ENCODE measurements at places on chromosomes 2 and 18. TPM values are rescaled to one million over a fixed set of nuclear protein-coding genes. Genes with fewer than 3 reads are reported as not detected.
A peak's percentile ranks its signal among the peaks of the same experiment; 100 is the strongest.

DNA sequence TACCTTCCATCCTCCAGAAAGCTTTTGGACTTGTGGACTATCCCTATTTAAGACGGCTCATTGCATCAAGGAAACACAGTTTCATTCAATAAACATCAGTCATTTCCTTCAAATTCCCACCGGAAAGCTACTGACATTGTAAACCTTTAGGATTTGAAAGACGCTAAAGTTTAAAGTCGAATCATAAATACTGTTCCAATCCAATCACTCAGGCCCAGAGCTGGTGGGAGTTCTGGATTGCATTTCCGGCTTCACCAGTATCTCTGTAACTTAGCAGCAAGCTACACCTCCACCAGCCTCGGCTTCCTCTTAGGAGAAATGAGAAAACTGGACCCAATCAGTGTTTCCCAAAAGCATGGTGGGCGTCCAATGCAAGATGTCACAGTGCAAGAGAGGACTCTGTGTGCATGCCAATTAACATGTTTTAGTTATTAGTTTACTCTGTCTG is 1.6 kb downstream of the WDFY1 start:
- no peak for DNase-seq
- H3K27me3 ChIP-seq, result no peaks in the 10 kb centered on the region
- peaks cover 49% of the 10 kb centered on the region for H3K4me1 ChIP-seq

DNA sequence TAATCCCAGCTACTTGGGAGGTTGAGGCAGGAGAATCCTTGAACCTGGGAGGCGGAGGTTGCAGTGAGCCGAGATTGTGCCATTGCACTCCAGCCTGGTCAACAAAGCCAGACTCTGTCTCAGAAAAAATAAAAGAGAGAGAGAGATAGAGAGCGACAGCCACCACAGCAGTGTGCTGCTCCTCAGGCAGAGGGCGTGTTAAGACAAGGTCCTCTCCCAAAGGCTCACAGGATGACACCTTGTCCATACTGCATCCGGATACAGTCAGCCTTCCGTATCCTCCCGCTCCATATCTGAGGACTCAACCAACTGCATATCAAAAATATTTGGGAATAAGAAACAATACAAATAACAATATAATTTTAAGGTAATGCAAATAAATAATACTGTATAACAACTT is 20.1 kb downstream of the ARL4C start:
- H3K4me1 ChIP-seq, result peaks cover 29% of the 10 kb centered on the region
- no peak overlapping the region for H3K4me3 ChIP-seq
- H3K27ac ChIP-seq, result no peak overlapping the region
- no peak for DNase-seq
- peaks cover 1% of the 10 kb centered on the region for H3K36me3 ChIP-seq

- DNase-seq, result no peak
- peaks cover 3% of the 10 kb centered on the region for H3K36me3 ChIP-seq
- peaks cover 16% of the 10 kb centered on the region for H3K4me1 ChIP-seq
- H3K27ac ChIP-seq, result no peak overlapping the region
- H3K4me3 ChIP-seq, result no peak overlapping the region
These were observed 124.8 kb upstream of the BCL2L11 start for GRCh38 chr2:110995911-110996310.

DNA sequence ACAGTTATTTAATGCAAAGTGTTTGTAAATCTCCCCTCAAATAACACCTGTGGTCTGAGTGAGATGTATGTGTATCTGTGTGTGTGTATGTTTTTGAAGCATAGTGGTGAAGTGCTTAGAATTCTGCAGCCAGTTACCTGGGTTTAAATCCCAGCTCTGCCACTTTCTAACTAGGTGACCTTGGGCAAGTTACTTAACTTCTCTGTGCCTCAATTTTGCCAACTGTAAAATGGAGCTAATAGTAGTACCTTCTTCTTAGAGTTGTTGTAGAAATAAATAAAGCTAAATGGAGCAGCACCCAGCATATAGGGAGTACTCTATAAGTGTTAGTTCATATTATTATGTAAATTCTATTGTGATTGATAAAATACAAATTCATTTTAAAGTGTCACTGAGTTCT is 48.9 kb downstream of the TGFA start:
- no peak overlapping the region for H3K27ac ChIP-seq
- H3K27me3 ChIP-seq, result no peaks in the 10 kb centered on the region
- H3K4me3 ChIP-seq, result no peak overlapping the region
- no peaks in the 10 kb centered on the region for H3K4me1 ChIP-seq
- no peak for DNase-seq

GRCh38 chr2:25664183-25664964 is 9.0 kb downstream of the DTNB start:
- no peak overlapping the region for H3K4me3 ChIP-seq
- peaks cover 26% of the 10 kb centered on the region for H3K4me1 ChIP-seq
- no peaks in the 10 kb centered on the region for H3K27me3 ChIP-seq

- H3K36me3 ChIP-seq, result peaks cover 55% of the 10 kb centered on the region
- DNase-seq, result no peak
- H3K4me3 ChIP-seq, result peak overlapping the region; percentile 92
These were observed 29.7 kb downstream of the DNMT3A start for GRCh38 chr2:25311865-25312575.

- no peaks in the 10 kb centered on the region for H3K27me3 ChIP-seq
- no peak overlapping the region for H3K4me3 ChIP-seq
- H3K4me1 ChIP-seq, result peaks cover 7% of the 10 kb centered on the region
- H3K36me3 ChIP-seq, result no peaks in the 10 kb centered on the region
- H3K27ac ChIP-seq, result no peak overlapping the region
These were observed 408.9 kb downstream of the LRATD1 start for GRCh38 chr2:15041429-15041837.

DNA sequence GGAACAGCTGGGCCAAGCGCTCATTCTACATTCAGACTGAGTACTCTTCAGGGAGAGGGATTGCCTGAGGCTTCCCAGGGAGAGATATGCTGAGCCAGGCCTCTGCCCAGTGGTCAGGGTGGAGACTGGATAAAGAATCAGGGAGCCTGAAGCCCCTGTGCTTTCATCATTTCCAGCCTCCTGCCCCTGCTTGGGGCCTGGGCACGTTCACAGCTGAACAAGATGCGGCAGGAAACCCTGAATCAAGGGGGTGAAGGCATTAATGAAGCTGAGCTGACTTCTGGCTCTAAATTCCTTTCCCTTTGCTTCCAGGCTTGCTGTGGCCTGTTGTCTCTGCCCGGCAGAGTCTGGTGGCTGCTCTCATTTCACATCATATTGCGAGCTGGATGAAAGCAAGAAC is 35.0 kb downstream of the RPL37A start:
- no peak overlapping the region for H3K4me3 ChIP-seq
- DNase-seq, result no peak
- no peaks in the 10 kb centered on the region for H3K27me3 ChIP-seq

- no peak for DNase-seq
- peaks cover 7% of the 10 kb centered on the region for H3K27me3 ChIP-seq
- no peak overlapping the region for H3K27ac ChIP-seq
- no peak overlapping the region for H3K4me3 ChIP-seq
These were observed 119.9 kb downstream of the COPS8 start for GRCh38 chr2:237205561-237205971.

DNA sequence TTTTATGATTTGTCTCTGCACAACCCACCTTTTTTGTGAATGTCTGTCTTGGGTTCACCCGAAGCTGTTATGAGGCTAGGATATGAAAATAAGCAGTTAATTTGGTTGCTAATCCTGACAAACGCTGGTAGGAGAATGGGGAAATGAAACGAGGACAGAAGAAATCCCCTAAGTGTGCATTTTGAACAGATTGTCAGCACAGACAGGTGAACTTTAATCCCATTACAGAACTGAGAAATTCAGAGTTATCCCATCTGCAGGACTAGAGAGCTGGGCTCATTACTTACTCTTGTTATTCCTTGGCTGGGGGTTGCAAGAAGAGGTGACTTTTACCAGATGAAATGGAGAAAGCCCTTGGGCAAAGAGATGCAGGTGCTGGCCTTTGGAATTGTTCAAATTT is 123.3 kb upstream of the NYAP2 start:
- H3K27ac ChIP-seq, result no peak overlapping the region
- peaks cover 5% of the 10 kb centered on the region for H3K36me3 ChIP-seq
- no peaks in the 10 kb centered on the region for H3K4me1 ChIP-seq
- no peaks in the 10 kb centered on the region for H3K27me3 ChIP-seq
- DNase-seq, result no peak

DNA sequence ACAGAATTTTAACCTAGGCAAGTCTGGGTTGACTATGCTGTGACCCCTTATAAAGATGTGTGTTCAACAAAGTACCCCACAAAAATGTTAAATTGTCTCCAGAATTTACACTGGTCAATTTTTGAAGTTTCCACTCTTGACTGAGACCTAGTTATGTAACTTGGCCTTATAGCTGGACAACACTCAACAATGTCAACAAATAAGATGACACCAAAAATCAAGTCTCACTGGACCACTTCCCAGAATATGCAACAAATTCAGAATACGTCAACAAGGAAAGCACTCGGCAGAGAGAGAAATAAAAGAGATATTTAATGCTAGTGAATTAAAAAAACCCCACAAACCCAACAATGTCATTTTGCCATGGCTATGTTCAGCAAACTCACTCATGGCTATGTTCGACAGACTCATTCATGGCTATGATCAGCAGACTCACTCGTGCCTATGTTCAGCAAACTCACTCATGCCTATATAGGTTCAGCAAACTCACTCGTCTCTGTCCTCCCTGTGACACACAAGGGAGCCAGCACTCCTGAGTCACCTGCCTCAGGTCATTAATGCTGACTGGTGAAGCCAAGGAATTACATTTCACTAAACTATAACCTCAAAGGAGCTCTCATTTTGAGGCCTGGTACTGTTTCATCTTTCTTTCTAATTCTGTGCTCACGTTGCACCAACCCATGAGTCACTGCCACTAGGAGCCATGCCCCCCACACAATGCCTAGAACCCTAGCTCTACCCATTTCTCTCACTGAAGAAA is 72.7 kb downstream of the PTPN2 start:
- H3K27ac ChIP-seq, result no peak overlapping the region
- no peaks in the 10 kb centered on the region for H3K27me3 ChIP-seq

DNA sequence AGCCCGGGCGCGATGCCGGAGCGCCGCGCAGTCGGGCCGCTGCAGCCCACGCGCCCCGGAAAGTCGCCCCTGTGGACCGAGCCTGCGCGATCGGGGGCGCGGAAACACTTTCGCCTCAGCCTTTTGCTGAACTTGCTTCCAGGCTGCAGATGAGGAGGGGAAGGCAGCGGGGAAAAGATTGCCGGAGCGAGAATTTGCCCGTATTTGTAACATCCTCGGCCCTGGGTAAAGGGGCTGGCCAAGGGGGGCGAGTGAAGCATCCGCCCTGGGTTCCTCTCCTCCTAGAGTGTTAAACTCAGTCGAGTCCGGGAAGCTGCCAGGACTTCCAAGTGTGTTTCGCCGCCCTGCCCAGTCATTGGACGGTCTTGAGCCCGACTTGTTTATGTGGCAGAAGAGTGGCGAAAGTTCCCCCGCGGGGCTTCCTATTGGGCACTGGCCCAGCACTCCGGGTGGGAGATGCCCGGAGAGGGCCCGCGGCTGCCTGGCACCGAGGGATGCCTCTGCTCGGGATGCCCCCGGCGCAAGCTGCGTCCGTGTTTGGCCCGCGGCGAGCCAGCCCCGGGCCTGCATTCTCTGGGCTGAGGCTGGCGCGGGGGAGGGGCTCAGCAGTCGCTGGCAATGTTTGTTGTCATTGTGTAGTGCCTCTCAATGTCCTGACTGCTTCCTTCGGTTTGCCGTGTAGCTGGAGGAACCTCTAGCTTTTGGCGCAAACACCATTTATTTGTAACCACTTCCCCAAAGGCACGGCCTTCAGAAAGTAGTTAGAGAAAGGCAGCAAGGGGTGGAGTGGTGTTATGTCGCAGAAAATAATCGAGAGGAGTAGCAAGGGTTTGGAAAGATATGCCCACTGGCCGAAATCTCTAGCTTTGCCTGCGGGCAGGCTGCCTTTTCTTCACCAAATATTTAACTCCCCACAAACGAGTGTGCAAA is 1.1 kb downstream of the CYBRD1 start:
- peaks cover 8% of the 10 kb centered on the region for H3K4me1 ChIP-seq
- H3K4me3 ChIP-seq, result peak overlapping the region; percentile 81
- H3K27ac ChIP-seq, result no peak overlapping the region
- no peaks in the 10 kb centered on the region for H3K36me3 ChIP-seq

DNA sequence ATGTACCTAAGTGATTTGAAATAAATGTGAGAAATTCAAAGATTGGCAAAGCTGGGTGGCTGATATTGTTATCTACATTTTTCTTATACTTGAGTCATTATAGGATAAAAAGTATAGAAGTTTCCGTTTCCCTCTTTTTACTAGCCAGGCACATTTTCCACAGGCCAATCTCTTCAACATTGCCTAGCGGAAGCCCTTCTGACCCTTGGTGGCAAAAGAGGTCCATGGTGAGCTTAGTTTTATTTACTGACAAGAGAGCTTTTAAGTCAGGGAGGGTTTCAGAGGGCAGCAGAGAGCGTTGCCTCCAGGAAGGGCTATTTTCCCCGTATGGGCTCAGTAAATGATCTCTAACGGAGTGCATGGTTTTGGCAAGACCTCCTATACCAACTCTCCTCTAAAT is 15.1 kb upstream of the RHOB start:
- H3K4me1 ChIP-seq, result peaks cover 12% of the 10 kb centered on the region

GRCh38 chr18:54848121-54848520 is 19.8 kb downstream of the RAB27B start:
- DNase-seq, result no peak
- peaks cover 6% of the 10 kb centered on the region for H3K4me1 ChIP-seq
- no peaks in the 10 kb centered on the region for H3K27me3 ChIP-seq
- H3K4me3 ChIP-seq, result no peak overlapping the region
- H3K27ac ChIP-seq, result no peak overlapping the region
- H3K36me3 ChIP-seq, result no peaks in the 10 kb centered on the region

- no peaks in the 10 kb centered on the region for H3K27me3 ChIP-seq
- no peak overlapping the region for H3K27ac ChIP-seq
- H3K4me3 ChIP-seq, result peak overlapping the region; percentile 87
- H3K4me1 ChIP-seq, result peaks cover 40% of the 10 kb centered on the region
These were observed 2.2 kb downstream of the PLEKHA3 start for GRCh38 chr2:178482437-178482836.

DNA sequence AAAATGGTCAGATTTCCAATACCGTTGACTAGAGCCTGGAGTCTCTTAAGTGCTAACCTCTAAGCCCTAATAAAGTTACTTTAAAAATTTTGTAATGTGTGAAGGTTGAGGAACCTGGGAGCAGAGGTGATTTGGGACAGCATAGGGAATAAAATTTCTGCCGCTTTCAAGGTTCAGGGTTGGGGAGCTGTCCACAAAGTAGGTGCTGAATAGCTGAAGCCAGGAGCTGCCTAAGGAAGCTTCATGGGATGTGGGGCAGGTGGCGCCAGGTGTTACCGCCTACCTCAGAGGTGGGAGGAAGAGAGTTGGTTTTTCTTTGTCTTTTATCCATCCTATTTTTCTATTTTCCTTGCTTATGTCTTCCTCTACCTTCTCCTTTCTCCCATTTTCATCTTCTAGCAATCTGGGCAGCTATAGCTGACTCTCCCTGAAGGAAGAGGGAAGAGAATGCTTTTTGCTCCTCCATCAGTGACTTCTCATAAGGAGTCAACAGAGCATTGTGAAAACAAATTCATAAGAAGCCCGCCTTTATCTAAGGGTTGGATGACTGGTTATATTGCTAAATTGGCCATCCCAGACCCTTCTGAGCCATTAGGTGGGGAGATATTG is 178.7 kb downstream of the CLIP4 start:
- no peak overlapping the region for H3K27ac ChIP-seq
- H3K36me3 ChIP-seq, result no peaks in the 10 kb centered on the region
- peaks cover 40% of the 10 kb centered on the region for H3K27me3 ChIP-seq
- H3K4me3 ChIP-seq, result no peak overlapping the region
- no peaks in the 10 kb centered on the region for H3K4me1 ChIP-seq

- H3K4me1 ChIP-seq, result peaks cover 3% of the 10 kb centered on the region
- H3K36me3 ChIP-seq, result peaks cover 2% of the 10 kb centered on the region
- no peak overlapping the region for H3K27ac ChIP-seq
These were observed 53.9 kb downstream of the ZNF407 start for GRCh38 chr18:74651327-74652128.

Gene CD8A
- total RNA-seq, result 357 TPM

Gene GPC1
- 1.3 TPM for total RNA-seq

Gene GRHL1
- total RNA-seq, result 0.76 TPM

Gene FECH
- 33.7 TPM for total RNA-seq
